ENCODE measurements at places on chromosomes 6 and 20.

GRCh38 chr6:69072796-69073195 is 437.7 kb downstream of the ADGRB3 start:
- no peak for DNase-seq

DNA sequence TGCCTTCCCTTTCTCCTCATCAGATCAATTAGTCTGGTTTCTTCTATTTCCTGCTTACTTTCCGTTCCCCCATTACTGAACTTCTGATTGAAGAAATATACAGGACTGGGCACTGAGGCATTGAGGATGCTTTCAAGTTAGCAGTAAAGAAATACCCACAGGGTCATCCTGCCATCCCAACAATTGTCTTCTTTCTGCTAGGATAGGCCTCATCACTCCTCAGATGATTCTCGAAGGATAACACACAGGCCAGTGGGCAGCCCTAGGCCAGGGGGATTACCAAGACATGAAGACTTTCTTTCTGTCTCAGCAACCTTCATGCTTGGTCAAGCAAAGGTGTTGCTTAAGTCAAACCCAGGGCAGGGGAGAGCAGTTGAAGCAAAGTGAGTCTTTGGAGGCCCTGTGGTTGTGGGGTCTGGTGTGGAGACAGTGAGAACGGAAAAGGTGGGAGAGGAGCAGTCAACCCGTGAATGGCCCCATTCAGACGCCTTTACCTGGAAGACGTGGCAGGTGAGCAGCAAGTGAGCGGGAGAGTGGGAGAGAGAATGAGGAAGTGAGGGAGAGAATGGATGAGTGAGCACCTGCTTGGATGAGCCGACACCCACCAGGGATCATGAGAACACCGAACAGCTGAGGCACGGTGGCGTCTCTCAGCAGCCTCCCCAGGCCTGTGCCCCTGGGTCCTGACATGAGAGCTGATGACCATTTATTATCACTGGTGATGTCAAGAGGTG is 462.9 kb downstream of the PREX1 start:
- no peak for DNase-seq

GRCh38 chr6:167984876-167985604 is 12.4 kb upstream of the KIF25 start:
- DNase-seq: no peak

DNA sequence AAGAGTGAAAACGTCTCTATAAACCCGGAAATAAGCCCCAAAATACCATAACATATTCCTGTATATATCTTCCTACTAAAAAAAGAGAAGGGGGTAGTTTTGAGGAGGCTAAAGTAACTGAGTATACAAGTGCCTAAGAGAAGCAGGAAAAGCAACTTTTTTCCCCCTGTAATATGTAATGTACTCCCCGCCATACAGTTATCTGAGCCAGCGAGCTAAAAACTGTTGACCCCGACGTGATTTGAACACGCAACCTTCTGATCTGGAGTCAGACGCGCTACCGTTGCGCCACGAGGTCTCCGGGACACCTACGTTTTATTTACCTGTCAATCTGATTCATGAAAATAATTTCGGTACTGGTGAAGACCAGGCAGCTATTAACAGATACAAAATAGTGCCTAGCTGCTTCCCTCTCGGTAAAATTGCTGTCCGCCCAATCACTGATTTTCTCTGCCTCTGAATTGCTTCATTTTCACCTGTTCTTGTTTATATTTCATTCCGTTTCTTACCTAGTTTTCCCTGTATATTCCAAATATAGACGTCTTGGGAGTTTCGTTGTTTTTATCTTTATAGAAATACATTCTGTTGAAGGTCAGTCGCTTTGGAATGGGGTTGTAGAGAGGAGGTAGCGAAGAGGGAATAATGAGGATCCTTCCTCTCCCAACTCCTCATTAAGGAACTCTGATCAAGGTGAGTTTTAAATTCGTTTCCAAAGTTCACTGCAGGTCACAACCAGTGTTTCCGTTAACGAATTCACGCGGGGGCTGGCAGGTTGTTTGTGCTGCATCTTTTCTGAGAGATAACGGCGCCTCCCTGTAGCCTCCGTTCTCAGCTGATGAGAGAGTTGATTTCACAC is 33.6 kb upstream of the BTN3A2 start:
- peak; percentile 32 for DNase-seq

DNA sequence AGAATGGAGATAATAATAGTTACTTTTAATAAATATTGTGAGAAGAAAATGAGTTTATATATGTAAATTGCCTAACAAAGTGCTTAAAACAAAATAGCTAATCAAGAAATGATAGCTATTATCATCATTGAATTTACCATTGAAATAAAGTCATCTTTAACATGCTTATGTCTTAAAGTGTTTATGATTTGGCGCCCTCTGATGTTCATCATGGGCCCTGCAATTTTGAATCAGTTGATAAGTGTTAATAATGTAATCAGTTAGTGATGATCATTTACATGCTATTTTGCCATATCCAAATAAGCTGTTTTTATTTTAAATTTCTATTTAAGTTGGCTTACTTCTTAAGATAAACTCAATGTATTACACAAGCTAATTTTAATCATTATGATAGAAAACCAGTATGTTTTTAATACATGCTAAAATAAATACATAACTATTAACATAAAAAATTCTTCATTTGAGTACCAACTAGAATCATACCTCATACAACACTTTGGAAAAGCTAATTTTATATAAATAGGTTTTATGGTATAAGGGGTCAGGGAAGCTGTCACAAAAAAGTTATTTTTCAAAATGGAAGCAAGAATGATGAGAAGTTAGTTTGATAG is 39.2 kb upstream of the TPD52L1 start:
- no peak for DNase-seq

DNA sequence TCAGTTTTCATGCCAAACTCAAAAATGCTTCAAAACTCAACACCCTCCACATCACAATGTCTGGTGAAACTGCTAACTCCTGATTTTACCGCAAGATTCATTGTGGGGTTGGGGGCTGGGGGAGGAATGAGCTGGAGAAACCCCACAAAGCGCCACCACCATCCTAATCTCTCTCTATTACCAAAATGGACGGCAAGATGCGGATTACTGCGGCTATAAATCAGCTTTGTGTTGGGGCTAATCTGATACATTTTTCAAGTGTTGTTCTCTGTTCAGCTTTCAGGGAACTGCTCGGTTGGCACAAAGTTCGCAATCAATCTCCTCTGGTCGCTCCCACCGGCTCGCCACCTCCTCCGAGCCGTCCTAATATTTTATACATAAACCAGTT is 83.7 kb downstream of the TMEM242 start:
- DNase-seq: no peak

GRCh38 chr6:126620719-126621118 is 280.8 kb downstream of the CENPW start:
- DNase-seq: no peak

DNA sequence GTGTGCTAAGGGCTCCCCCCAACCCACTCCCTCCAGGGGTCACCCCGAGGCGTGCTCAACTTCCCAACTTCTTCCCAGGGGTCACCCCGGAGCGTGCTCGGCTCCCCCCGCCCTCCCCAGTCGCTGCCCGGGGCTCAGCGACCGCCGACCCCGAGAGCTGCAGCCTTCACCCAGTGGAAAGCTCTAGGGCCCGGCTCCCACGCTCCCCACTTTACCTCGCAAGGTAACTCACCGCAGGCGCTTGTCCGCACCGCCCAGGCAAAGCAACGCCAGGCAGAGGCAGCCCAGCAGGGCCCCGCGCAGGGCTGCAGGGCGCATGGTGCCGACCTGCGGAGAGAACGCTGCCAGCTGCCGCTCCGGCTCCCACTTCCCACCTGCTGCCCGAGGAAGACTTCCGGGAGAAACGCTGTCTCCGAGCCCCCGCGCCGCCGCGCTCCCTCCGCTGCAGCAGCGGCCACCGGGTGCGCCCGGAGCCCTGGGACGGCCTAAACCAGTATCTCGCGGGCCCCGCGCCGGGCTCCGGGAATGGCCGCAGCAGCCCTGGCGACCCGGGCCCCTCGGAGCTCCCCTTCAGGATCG is 396 bp downstream of the RNASET2 start:
- no peak for DNase-seq

DNA sequence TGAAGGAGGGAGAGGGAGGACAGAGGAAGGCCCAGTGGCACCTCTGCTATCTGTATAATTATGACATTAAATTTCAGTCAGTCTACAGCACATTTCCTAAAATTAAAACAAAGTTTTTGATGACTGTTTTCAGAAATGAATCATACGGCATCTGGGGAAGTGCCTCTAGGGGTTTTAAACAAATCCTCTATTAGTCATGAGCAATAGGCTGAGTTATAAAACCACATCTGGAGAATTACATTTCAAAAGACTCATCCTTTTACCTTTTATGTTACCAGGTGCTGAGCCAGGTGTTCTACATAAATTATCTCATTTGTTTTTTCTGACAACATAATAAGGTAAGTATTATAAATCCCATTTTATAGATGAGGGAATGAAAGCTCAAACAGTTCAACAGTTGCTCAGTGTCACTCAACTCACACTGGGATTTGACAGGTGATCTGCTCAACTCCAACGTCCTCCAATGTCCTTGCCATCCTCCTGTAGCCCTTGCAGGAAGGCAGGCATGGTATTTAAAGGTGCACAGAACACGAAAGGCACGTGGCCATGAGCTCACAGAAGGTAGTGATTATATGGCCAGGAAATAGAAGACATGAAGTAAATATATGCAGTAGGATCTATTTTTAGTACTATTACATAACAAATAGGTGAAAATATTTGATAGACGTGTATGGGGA is 184.2 kb upstream of the MAN1A1 start:
- DNase-seq: no peak

DNA sequence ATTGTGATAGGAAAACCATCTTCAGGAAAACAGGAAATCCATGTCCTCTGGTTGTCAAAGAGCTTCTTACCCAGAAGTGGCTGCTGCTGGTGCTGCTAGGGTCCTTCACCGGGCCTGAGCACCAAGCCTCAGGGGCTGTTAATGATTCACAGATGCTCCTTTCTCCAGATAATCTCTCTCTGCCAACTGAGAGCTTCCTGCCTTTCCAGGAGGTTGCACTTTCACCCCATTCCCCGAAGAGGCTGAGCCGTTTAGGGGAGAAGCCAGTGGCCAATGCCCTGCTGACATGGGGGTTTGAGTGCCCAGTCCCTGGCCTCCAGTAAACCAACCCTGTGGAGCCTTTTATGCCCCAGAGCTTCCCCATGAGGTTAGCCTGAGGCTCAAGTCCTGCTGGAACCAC is 122.4 kb downstream of the CBLN4 start:
- no peak for DNase-seq

GRCh38 chr20:58524814-58525213 is 9.6 kb upstream of the APCDD1L start:
- DNase-seq: no peak

GRCh38 chr6:84514089-84514971 is 250.1 kb downstream of the TBX18 start:
- DNase-seq: no peak

- DNase-seq: no peak
Measured at GRCh38 chr20:48467622-48468021, 360.2 kb downstream of the PREX1 start.

GRCh38 chr6:30828027-30828962 is 56.0 kb upstream of the DDR1 start:
- peak; percentile 67 for DNase-seq

DNA sequence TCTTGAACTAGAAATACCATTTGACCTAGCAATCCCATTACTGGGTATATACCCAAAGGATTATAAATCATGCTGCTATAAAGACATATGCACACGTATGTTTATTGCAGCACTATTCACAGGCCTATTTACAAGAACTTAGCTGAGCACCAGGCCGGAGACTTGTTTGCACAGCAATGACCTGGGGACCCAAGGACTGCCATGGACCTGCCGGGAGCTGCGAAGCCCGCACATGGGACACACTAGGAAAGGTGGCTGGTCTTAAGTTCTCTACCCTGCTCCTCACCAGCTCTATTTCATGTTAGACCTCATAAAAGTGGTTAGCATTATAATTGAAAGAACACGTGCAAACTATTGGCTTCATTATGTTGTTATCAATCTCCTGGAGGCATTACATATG is 70.4 kb upstream of the CST7 start:
- no peak for DNase-seq

GRCh38 chr20:36175016-36175415 is 20.5 kb downstream of the EPB41L1 start:
- no peak for DNase-seq

- no peak for DNase-seq
Measured at GRCh38 chr6:168967281-168967925, 286.2 kb downstream of the THBS2 start.

All from central memory CD8-positive, alpha-beta T cell (primary cell).